ENCODE measurements at places on chromosomes 1 and 21.

DNA sequence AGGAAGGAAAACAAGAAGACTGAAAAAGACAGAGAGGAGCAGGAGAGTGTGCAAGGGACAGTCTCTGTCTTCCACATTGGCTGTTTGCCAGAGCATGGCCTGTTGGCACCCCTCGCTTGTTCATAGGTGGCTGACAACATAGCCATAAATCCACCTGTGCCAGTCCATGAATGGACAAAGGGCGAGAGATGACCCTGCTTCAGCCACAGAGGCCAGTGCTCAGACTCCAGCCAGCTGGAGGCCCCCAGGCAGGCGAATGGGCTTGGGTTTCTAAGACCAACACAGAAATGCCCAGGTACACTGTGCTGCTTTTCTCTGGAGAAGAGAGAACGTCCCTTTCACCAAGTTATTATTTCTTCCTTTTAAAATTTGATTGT, 60.6 kb downstream of the RIPK4 start:
- DNase-seq = no peak

DNA sequence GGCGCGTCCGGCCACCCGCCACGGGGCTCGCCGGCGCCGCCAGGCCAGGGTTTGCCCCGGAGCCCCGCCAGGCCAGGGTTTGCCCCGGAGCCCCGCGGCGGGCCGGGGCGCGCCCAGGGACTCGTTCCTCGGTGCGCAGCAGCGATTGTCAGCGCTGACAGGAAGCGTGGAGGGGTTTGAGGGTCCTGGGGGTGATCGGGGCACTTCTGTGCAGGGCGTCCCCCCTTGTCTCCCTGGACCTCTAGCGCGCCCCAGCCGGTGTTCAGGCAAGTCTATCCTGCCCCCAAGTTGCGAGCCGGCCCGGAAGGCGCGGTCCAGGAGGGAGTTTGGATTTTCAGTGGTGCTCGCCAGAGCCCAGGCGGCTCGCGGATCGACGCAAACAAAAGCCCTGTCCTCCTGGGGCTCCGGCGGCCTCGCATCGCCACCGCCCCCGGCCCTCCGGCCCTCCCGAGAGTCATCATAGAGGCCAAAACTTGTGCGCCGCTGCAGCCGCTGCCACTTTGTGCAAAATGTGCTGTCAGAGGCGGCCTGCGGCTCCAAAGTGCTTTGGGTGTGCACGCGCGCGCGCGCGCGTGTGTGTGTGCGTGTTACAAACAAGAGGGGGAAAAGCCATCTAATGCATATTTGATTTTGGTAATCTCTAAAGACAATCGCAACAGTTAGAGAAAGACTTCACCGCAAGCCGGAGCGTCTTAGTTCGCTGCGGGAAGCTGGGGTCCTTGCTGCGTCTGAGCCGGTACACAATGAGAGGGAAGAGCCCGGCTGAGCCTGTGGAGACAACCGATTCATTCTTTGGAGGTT, 1.0 kb downstream of the ROR1 start:
- DNase-seq = no peak

- no peak for DNase-seq
Observed at GRCh38 chr1:84253891-84254290, 47.6 kb upstream of the SAMD13 start.

GRCh38 chr21:43971201-43971991, 40.7 kb upstream of the TRAPPC10 start:
- DNase-seq = no peak

- DNase-seq = no peak
Observed at GRCh38 chr1:215287362-215287761, 204.8 kb downstream of the KCNK2 start.

DNA sequence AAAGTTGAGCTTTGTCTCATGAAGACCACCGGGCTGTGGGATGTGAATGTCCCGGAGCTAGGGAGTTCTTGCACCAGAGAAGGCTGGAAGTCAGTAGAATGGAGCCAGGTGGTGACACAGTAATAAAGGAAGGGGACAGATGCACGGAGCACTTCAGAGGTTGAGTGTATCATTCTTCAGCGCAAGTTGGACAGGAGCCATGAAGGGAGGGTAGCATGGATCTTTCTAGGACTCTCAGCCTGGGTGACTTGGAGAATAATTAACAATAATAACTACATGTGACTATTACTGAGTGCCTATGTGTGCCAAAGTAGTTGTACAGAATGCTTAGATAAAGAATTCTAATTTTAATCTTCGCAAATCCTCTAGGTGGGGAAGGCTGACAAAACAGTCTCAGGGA, 258.7 kb upstream of the AJAP1 start:
- no peak for DNase-seq

DNA sequence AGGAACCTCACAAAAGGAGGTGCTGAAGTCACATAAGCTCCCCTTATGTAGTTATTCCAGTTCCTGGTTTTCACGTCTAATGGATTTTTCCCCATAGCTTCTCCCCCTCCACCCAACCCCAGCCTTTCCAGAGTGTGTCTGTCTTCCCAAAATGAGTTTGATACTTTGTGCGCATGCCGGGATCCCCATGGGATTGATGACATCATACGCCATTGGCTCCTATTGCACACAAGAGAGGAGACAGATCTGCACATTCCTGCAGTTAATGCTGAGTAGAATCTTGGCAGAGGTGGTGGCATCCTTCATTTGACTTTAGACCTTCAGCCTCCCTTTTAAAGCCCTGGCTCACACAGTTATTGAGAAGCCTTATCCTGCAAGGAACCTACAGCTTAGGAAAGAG, 71.4 kb downstream of the DDR2 start:
- no peak for DNase-seq

Measured in COR-L47 (cell line).